ENCODE measurements at places on chromosomes 3 and 15. TPM values are rescaled to one million over a fixed set of nuclear protein-coding genes. Genes with fewer than 3 reads are reported as not detected.
A peak's percentile ranks its signal among the peaks of the same experiment; 100 is the strongest.

DNA sequence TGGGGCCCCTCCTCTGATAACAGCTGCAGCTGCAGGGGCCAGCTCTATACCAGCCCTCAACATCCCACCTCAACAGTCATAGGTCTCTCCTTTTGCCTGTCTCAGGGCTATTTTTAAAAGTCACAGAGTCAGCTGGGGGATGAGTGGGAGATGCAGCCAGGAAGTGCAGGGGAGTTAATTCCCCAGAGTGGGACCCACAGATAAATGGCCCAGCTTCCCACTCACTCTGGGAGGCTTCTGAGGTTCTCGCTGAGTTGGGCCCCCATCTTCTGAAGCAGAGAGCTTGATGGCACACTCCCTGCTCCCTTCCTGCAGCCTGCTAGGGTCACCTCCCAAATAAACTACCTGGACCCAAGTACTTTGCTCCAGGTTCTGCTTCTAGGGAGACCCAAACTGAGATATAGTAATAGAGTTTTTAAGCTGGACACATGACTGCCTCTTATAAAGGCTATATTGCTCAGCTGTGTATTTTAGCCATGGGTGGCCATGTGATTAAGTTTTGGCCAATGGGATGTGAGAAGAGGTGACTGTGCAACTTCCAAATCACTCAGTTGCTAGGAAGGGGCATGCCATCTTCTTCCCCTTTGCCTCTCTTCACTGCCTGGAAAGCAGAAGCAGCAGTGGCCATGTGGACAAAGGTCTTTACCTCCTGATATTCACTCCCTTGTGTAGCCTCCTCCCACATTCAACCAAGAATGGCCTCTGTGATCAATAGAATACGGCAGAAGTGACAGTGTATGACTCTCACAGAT lies 15.5 kb upstream of the VIPR1 start:
- H3K4me3 ChIP-seq: no peak overlapping the region
- no peak overlapping the region for H3K27ac ChIP-seq

DNA sequence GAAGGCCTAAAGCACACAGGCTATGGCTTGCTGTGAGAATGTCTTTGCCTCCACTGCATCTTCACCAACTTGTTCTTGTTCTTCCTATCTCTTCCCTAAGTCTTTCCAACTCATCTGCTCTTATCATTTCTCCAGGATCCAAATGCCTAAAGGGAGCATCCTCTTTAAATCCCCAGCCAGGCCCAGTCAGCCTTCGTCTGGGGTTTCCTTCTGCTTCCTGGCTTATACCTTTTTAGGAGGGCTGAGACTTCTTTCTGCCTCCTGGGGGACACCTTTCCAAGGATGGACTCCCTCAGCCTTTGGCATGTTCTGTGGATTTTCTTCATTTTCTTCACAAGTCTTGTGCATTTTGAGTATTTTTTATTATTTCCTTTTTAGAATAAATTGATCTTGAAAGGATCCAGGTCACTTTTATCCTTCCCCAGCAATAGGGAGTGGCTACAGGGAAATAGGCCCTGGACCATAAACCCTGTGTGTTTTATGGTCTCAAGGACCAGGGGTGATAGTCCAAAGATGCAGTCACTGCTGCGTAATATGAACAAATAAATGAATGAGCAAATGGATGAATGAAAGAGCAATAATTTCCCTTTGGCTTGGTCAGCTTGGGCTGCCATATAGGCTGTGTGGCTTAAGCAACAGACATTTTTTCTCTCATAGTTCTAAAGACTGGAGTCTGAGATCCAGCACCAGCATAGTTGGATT lies 122.1 kb upstream of the LRIG1 start:
- H3K27ac ChIP-seq: no peak overlapping the region
- DNase-seq: no peak
- H3K4me1 ChIP-seq: no peaks in the 10 kb centered on the region
- no peaks in the 10 kb centered on the region for H3K36me3 ChIP-seq
- H3K27me3 ChIP-seq: no peaks in the 10 kb centered on the region

GRCh38 chr15:35061161-35061824 lies 23.8 kb downstream of the NANOGP8 start:
- no peak overlapping the region for H3K4me3 ChIP-seq
- H3K27me3 ChIP-seq: no peaks in the 10 kb centered on the region
- H3K36me3 ChIP-seq: no peaks in the 10 kb centered on the region
- no peaks in the 10 kb centered on the region for H3K4me1 ChIP-seq

Gene MAP1A
- polyA plus RNA-seq: 2.7 TPM

Gene SERPINI2
- polyA plus RNA-seq: not detected

- peaks cover 12% of the 10 kb centered on the region for H3K4me1 ChIP-seq
- no peak overlapping the region for H3K4me3 ChIP-seq
- DNase-seq: no peak
These were observed 82.6 kb downstream of the RPLP1 start for GRCh38 chr15:69535101-69535638.

Gene ROPN1
- not detected for polyA plus RNA-seq

DNA sequence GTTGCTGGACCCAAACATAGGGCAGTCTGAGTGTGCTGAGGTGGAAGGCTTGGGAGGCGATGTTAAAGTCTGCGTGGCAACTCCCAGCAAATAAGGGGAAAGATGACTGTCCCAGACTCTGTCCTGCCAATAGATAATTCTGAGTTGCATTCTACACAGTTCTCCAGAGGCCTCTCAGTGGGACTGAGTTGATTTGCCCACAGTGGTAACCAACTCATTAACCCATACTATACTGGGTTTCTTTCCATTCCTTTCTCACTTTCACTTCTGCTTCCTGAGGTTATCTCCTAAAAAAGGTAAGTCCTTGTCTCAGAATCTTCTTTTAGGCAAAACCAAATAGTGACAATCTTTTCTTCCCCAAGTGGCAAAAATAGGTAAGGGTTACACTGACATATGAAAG lies 549.9 kb upstream of the DPPA4 start:
- no peak for DNase-seq
- H3K27ac ChIP-seq: no peak overlapping the region
- no peaks in the 10 kb centered on the region for H3K27me3 ChIP-seq
- H3K4me3 ChIP-seq: no peak overlapping the region
- no peaks in the 10 kb centered on the region for H3K4me1 ChIP-seq

- H3K4me3 ChIP-seq: no peak overlapping the region
- H3K27ac ChIP-seq: no peak overlapping the region
- no peaks in the 10 kb centered on the region for H3K4me1 ChIP-seq
These were observed 11.5 kb downstream of the ETFA start for GRCh38 chr15:76299786-76300185.

Gene GOLGA8R
- polyA plus RNA-seq: 0.41 TPM

Gene THSD4
- 9.4 TPM for polyA plus RNA-seq

GRCh38 chr15:43919540-43920253 lies 92.9 kb downstream of the WDR76 start:
- no peak overlapping the region for H3K27ac ChIP-seq
- H3K27me3 ChIP-seq: no peaks in the 10 kb centered on the region
- peaks cover 3% of the 10 kb centered on the region for H3K4me1 ChIP-seq
- DNase-seq: no peak

DNA sequence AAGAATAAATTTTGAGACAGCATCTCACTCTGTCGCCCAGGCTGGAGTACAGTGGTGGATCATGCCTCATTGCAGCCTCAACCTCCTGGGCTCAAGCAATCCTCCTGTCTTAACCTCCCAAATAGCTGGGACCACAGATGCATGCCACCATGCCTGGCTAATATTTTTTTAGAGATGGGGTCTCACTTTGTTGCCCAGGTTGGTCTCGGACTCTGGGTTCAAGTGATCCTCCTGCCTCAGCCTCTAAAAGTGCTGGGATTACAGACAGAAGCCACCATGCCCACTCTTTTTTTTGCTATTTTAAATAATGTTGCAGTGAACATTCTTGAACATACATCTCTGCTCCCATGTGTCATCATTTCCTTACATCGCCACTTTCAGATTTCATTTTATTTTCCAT lies 6.8 kb upstream of the SLC51B start:
- no peak overlapping the region for H3K4me3 ChIP-seq
- no peaks in the 10 kb centered on the region for H3K27me3 ChIP-seq
- H3K36me3 ChIP-seq: no peaks in the 10 kb centered on the region
- H3K27ac ChIP-seq: no peak overlapping the region

GRCh38 chr3:187130346-187131066 lies 8.8 kb downstream of the RPL39L start:
- no peak overlapping the region for H3K27ac ChIP-seq
- H3K4me1 ChIP-seq: no peaks in the 10 kb centered on the region
- DNase-seq: no peak
- H3K4me3 ChIP-seq: no peak overlapping the region

Gene GP9
- 0.49 TPM for polyA plus RNA-seq

Gene CHRM5
- not detected for polyA plus RNA-seq

GRCh38 chr3:70421506-70421905 lies 109.1 kb upstream of the MDFIC2 start:
- no peak overlapping the region for H3K4me3 ChIP-seq
- H3K27ac ChIP-seq: no peak overlapping the region
- no peaks in the 10 kb centered on the region for H3K36me3 ChIP-seq
- no peaks in the 10 kb centered on the region for H3K27me3 ChIP-seq
- DNase-seq: no peak

GRCh38 chr3:26118165-26118564 lies 328.3 kb downstream of the OXSM start:
- no peak overlapping the region for H3K27ac ChIP-seq
- H3K27me3 ChIP-seq: no peaks in the 10 kb centered on the region
- H3K4me1 ChIP-seq: no peaks in the 10 kb centered on the region
- DNase-seq: no peak
- no peak overlapping the region for H3K4me3 ChIP-seq

Gene PLIN1
- polyA plus RNA-seq: 0.86 TPM

DNA sequence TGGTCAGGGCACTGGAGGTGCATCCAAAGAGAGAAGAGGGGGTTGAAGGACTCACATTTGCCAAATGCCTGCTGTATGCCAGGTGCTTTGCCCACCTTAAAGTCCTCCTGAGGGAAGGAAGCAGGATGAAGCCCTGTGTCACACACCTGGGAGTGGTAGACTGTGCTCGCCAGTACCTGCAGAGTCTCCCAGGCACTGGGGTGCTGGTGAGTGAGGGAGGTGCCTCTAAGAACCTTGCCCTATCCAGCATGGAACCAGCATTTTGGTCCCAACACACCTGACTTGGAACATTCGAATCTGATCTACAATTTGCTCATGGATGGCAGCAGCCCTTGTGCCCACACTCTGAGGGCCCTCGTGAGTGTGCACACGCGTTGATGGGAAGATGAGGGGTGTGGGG lies 76.7 kb downstream of the SEC22A start:
- H3K4me3 ChIP-seq: no peak overlapping the region
- H3K27ac ChIP-seq: no peak overlapping the region
- H3K4me1 ChIP-seq: no peaks in the 10 kb centered on the region
- DNase-seq: peak; percentile 3
- H3K27me3 ChIP-seq: no peaks in the 10 kb centered on the region

Gene IL17RC
- polyA plus RNA-seq: 31.5 TPM

- H3K27ac ChIP-seq: peak overlapping the region; percentile 41
- no peaks in the 10 kb centered on the region for H3K27me3 ChIP-seq
- DNase-seq: peak; percentile 72
- H3K4me1 ChIP-seq: peaks cover 27% of the 10 kb centered on the region
- H3K36me3 ChIP-seq: no peaks in the 10 kb centered on the region
These were observed 94.4 kb downstream of the SLCO3A1 start for GRCh38 chr15:91947683-91948608.

GRCh38 chr3:70832834-70833205 lies 520.4 kb upstream of the MDFIC2 start:
- no peak overlapping the region for H3K4me3 ChIP-seq
- H3K4me1 ChIP-seq: no peaks in the 10 kb centered on the region
- no peak overlapping the region for H3K27ac ChIP-seq
- DNase-seq: no peak
- H3K27me3 ChIP-seq: no peaks in the 10 kb centered on the region

GRCh38 chr15:66763186-66764071 lies 61.4 kb downstream of the SMAD6 start:
- no peak for DNase-seq
- no peak overlapping the region for H3K4me3 ChIP-seq
- peaks cover 23% of the 10 kb centered on the region for H3K4me1 ChIP-seq
- H3K27ac ChIP-seq: peak overlapping the region; percentile 81
- H3K36me3 ChIP-seq: no peaks in the 10 kb centered on the region
- no peaks in the 10 kb centered on the region for H3K27me3 ChIP-seq

Gene EIF5A2
- 6.1 TPM for polyA plus RNA-seq

Gene HGD
- 251 TPM for polyA plus RNA-seq

DNA sequence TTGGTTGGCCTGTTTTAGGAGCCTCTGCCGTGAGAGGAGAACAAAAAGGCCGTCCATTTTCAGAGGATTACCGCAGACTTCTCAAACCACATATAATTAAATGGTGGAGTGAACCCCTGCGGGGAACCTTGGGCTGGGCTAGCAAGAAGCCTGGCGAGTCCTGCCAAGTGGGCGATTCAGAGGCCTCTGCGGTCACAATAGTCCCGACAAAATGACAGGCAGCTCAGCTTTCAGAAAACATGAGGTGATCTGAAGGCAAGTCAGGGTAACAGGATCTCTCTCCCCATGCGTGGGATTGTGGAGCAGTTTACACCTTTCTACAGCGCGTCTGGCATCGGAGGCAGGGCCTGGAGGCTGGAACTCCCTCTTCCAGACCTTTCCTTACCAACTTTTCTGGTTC lies 134.8 kb downstream of the ASB7 start:
- no peak overlapping the region for H3K27ac ChIP-seq
- DNase-seq: no peak
- H3K4me1 ChIP-seq: peaks cover 9% of the 10 kb centered on the region
- no peaks in the 10 kb centered on the region for H3K27me3 ChIP-seq
- H3K4me3 ChIP-seq: no peak overlapping the region
- no peaks in the 10 kb centered on the region for H3K36me3 ChIP-seq

DNA sequence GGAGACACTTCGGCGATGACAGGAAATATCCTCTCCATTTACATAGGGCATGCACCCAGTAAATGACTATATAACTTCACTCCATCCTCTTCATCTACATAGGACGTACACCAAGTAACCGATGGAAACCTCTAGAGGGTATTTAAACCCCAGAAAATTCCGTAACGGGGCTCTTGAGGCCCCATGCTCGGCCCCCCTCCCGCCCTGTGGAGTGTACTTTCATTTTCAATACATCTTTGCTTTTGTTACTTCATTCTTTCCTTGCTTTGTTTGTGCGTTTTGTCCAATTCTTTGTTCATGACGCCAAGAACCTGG lies 7.5 kb upstream of the FAM107A start:
- no peaks in the 10 kb centered on the region for H3K36me3 ChIP-seq
- H3K4me3 ChIP-seq: peak overlapping the region; percentile 64
